ENCODE measurements at places on chromosomes 13 and 19.

DNA sequence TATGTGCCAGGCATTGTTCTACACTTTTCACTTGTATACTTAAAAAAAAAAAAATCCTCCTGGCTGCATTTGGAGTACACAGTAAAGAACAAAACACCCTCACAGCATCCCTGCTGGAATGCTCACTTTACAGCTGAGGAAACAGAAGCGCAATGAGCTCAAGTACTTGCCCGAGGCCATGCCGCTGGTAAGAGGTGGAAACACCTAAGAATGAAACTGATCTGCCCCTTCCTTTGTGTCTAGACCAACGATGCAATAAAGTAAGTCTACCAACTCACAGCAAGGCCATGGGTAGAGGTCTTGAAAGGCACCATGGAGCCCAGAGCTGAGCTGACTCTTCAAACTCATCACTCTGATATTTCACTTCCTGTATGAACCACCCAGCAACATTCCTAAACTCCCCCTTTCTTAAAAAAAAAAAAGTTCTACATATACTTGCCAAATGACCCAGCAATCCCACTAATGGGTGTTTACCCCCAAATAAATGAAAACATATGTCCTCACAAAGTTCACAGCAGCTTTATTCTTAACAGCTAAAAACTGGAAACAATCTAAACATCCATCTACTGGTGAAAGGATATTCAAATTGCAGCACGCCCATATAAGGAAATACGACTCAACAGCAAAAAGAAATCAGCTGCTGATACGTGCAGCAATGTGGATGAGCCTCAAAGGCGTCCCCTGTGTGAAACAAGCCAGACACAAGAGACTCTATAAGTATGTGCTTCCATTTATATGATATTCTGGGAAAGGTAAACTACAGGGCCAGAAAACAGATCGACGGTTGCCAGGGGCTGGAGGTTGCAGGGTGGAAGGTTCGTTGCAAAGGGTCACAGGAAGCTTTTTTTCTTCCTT, 236.6 kb upstream of the MAB21L1 start:
- no peak for DNase-seq

GRCh38 chr19:3196933-3197205, 11.1 kb downstream of the NCLN start:
- no peak for DNase-seq

- DNase-seq, result no peak
Observed at GRCh38 chr13:113151745-113152690, 6.4 kb upstream of the PROZ start.

DNA sequence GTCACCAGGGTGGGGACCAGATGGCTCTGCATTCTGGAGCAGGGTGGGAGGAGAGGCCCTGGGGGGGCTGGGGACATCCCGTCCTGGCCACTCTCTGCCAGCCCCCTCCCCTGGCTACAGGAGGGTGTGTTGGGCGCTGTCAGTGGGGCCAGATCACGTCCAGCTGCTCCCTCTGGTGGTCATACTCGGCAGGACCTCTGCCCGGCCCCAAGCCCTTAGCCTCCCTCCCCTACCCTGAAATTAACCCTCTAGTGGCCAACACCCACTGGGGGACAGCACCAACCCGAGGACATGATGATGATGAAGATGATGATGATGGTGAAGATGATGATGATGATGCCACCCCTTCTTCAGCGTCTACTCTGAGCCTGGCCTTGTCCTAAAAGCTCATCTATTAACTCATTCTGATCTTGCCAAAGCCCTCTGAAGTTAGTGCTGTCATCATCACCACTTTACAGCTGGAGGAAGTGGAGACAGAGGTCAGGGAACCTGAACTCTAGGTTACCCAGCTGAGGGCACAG, 590 bp upstream of the LGI4 start:
- DNase-seq, result peak; percentile 58

DNA sequence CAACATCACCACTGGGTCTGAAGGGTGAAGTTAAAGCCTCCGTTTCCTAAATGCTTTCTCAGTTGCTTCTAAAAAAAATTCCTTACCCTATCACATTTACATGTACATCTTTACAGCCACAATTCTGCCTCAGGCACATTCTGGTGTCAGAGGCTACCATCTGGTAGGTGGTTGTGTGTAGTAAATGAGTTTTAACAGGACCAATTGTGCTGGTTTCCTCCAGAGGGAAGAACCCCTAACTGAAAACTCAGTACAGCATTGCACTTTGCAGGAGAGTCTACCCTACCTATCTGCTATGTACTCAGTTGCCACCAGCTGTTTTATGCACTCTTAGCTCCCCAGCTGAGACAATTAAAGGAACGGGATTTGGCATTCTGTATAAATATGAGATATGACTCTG, 1576.5 kb downstream of the PCDH9 start:
- DNase-seq, result no peak

GRCh38 chr19:9799162-9799561, 19.7 kb downstream of the FBXL12 start:
- no peak for DNase-seq

GRCh38 chr13:45296259-45296658, 44.7 kb downstream of the TPT1 start:
- DNase-seq, result no peak

DNA sequence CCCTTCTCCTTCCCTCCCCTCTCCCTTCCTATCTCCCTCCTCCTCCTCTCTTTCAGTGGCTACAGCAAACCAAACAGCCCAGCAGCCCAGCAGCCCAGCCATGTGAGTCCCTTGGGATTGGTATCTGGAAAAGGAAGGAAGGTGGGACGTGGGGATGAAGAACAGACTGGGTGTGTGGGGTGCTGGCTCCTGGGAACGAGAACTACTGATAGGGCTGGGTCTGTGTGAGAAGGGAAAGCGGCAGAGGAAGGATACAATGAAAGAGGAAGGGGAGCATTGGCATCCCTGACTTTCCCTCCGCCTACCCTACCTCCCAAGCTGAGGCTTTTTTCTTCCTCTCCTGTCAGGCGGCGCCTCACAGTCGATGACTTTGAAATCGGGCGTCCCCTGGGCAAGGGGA, 863 bp downstream of the AURKC start:
- DNase-seq, result no peak

DNA sequence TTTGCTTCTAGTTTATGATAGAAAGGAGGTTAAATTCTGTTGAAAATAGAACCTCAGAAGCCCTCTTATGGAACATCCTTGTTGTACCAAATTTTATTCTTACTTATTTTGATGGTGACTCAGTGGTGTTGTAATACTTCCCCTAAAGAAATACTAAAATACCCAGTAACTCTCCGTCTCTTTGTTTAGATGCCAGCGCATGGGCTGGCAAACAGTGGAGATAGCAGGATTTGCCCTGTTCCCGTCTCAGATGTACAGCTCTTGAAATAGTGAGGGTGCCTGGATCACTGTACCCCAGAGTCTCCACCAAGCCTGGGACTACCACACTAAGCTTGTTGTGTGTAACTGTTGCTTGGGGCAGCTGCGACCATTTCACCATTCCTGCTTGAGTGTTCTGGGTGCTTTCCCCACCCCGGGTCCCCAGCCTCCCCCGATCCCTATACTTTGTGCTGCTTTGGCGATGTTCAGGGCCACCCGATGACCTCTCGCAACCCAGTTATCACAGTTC, 67.0 kb upstream of the TEX29 start:
- DNase-seq, result no peak

DNA sequence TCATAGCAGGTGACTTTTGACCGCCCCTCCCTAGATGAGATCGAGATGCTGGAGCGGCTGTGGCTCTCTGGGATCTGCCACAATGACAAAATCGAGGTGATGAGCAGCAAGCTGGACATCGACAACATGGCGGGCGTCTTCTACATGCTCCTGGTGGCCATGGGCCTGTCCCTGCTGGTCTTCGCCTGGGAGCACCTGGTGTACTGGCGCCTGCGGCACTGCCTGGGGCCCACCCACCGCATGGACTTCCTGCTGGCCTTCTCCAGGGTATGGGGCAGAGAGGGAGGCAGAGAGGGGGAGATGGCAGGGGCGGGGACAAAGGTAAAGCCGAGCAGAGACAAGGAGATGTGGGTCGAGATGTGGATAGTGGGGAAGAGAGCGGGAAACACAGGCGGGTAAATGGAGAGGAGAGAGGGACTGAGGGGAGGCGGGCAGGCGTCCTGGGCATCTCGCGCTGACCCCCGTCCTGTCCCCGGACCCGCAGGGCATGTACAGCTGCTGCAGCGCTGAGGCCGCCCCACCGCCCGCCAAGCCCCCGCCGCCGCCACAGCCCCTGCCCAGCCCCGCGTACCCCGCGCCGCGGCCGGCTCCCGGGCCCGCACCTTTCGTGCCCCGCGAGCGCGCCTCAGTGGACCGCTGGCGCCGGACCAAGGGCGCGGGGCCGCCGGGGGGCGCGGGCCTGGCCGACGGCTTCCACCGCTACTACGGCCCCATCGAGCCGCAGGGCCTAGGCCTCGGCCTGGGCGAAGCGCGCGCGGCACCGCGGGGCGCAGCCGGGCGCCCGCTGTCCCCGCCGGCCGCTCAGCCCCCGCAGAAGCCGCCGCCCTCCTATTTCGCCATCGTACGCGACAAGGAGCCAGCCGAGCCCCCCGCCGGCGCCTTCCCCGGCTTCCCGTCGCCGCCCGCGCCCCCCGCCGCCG, 3.4 kb upstream of the GRWD1 start:
- no peak for DNase-seq

DNA sequence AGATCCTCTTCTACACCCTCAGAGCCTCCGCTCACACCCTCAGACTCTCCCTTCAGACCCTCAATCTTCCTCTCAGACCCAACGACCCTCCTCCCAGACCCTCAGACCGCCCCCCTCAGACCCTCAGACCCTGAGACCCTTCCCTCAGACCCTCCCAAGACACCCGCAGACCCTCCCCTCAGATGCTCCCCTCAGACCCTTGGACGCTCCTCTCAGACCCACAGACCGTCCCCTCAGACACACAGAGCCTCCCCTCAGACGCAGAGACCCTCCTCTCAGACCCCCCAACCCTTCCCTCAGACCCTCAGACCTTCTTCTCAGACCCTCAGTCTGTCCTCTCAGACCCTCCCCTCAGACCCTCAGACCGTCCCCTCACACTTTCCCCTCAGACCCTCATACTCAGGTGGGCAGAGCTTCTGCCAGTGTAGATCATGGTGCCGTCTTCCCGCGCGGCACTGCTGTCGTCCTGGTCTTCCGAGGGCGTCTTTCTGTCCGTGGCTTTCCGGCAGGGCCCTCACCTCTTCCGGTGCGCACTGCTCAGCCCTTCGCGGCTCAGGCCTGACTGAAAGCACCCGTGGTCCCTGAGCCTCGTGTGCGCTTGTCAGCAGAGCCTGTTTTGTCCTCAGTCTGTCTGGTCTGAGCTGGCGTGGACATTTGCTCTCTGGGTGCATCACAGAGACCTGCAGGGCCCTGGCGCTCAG, 18.9 kb upstream of the TFDP1 start:
- DNase-seq, result no peak

- DNase-seq, result no peak
Observed at GRCh38 chr19:7789447-7789846, 26.4 kb downstream of the CLEC4M start.

- no peak for DNase-seq
Observed at GRCh38 chr19:21838646-21839045, 2.7 kb upstream of the ZNF43 start.

- no peak for DNase-seq
Observed at GRCh38 chr13:32229443-32229842, 85.7 kb downstream of the ZAR1L start.

- peak; percentile 54 for DNase-seq
Observed at GRCh38 chr19:39502640-39503417, 4.1 kb downstream of the DLL3 start.

Data from stimulated activated CD4-positive, alpha-beta T cell treated with anti-CD3 and anti-CD28 coated beads, TNF-alpha, amount 100 ng/mL, for 1 hour (primary cell).